ENCODE measurements at places on chromosomes 12 and 14. TPM values are rescaled to one million over a fixed set of nuclear protein-coding genes. Genes with fewer than 3 reads are reported as not detected.

The RPS29 gene
- total RNA-seq, result 1,089 TPM

The TMEM253 gene
- 2.2 TPM for total RNA-seq

- no peak for DNase-seq
Observed at GRCh38 chr14:92143962-92144361, 22.2 kb downstream of the CPSF2 start.

The C12orf50 gene
- total RNA-seq, result not detected

The TFCP2 gene
- 19.2 TPM for total RNA-seq

- no peak for DNase-seq
Observed at GRCh38 chr12:68356060-68356695, 24.0 kb upstream of the MDM1 start.

DNA sequence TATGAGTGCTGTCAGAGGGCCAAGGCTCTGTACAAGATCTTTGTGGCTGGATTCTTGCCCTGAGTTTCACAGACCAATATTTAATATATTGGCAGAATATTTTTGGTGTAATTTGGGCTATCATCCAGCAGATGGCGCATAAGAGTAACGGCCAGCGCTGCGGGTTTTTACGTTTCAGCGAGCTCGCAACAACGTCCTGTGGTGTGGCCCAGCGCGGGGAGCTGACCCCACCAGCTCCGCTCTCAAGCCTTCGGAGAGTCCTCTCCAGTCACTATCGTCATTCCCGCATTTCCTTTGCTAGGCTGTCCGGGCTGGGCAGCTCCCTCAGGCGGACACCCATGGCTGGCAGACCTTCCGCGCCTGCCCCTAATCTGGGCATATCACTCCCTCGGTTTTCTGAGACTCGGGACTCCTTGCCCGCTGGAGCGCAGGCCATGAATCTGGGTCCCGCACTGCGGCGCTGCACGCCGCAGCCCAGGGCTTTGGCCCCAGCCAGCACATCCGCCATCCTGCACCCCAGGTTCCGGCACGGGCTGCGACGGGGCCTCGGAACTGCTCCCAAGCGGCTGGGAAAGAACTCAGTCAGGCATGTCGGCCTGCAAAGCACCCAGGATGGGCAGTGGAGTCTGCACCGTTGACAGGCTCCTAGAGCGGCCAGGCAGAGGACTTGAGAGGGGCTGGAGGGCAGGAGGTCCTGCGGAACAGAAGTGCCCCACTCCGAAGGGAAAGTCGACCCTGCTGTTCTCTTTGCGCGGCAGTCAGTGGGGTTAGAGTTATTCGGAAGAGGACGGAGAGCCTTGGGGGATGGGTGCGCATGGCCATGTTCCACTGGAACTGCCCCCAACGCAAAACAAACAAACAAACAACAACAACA is 18.4 kb downstream of the OLR1 start:
- peak; percentile 51 for DNase-seq

GRCh38 chr12:57604454-57604991 is at the start of gene DTX3:
Gene DTX3, plus strand, starts transcription at chr12:57604824. Its CDS starts 1,694 bp downstream, at chr12:57606518.
- no peak for DNase-seq
